ENCODE measurements at places on chromosomes 16 and 17. TPM values are rescaled to one million over a fixed set of nuclear protein-coding genes. Genes with fewer than 3 reads are reported as not detected.

The TAF1C gene
- 177 TPM for polyA plus RNA-seq

- H3K4me1 ChIP-seq, result no peaks in the 10 kb centered on the region
- no peak for DNase-seq
- H3K4me3 ChIP-seq, result no peak overlapping the region
- no peaks in the 10 kb centered on the region for H3K27me3 ChIP-seq
- no peak overlapping the region for H3K27ac ChIP-seq
Observed at GRCh38 chr16:84357191-84357651, 11.1 kb upstream of the ATP2C2 start.

The SMIM5 gene
- polyA plus RNA-seq, result 4.9 TPM

DNA sequence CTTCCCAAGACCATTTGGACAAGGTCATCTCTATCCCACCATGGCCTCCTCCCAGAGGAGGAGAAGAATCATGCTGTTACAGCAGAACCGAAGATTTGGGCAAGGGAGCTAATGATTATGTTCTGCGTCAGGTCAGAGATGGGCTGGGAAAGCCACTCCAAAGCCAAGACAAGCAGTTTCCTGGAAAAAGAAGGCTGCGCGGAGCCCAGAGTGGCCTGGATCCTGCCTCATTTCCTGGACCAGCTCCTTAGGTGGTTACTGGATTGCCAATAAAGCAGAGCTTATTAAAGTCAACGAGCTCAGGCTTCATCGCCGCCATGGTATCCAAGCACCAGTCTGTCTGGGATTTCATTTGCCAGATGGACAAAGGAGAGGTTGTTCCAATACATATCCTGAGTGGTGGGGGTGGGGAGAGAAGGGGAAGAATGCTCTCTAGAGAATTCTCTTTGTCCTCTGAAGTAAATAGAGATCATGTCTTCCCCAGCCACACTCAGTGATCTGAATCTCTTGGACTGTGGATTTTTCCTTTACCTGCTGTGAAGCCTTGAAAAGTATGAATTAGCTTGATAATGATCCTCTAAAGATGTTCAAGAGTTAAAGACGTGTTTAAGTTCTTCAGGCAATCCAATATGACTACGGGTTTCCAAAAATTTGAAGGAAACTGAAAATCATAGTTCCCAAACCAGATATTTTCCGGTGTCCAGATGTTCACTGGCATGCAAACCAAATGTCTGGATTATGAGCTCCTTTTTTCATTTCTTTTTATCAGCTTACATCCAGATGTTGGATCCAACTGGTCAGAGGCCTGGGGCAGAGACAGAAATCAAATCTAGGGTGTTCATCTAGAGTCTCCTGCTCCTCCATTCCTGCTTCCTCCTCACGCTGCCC lies 17.7 kb downstream of the PRAC1 start:
- H3K4me3 ChIP-seq, result no peak overlapping the region
- H3K36me3 ChIP-seq, result no peaks in the 10 kb centered on the region
- DNase-seq, result no peak
- H3K27ac ChIP-seq, result no peak overlapping the region
- H3K4me1 ChIP-seq, result no peaks in the 10 kb centered on the region

GRCh38 chr16:89334461-89334860 lies 117.0 kb downstream of the ZNF778 start:
- H3K4me3 ChIP-seq, result no peak overlapping the region
- H3K27me3 ChIP-seq, result no peaks in the 10 kb centered on the region
- no peaks in the 10 kb centered on the region for H3K36me3 ChIP-seq
- peaks cover 63% of the 10 kb centered on the region for H3K4me1 ChIP-seq
